Spinal cord (tissue), 10 donors: ENCODE measurements at places on chromosomes 1 and 21. TPM values are rescaled to one million over a fixed set of nuclear protein-coding genes. Genes with fewer than 3 reads are reported as not detected.

DNA sequence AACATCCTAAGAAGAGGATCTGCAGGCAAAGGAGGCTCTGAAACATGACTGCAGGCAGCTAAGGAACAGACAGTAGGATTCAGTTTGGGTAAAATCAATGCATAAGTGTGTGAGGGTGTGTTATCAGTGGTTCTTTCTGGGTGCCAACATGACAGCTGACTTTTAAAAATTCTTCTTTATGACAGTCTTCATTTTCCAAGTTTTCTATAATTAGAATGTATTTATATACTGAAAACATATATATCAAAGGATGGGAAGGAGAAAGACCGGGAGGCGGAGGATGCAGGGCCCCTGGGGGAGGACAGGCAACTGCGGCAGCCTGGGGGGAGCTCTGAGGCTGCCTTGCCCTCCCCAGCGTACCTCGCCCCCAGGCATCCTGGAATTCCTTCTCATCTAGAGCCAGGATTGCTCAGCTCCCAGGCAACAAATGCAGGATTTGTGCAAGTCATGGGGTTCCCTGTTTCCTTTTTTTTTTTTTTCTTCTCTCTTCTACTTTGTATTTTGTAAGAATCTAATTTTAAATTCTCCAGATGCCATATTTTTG is 104.8 kb downstream of the CSMD2 start:
- no peak overlapping the region for H3K4me3 ChIP-seq
- peaks cover 39% of the 10 kb centered on the region for H3K4me1 ChIP-seq
- H3K36me3 ChIP-seq = peaks cover 3% of the 10 kb centered on the region
- no peak overlapping the region for H3K27ac ChIP-seq

DNA sequence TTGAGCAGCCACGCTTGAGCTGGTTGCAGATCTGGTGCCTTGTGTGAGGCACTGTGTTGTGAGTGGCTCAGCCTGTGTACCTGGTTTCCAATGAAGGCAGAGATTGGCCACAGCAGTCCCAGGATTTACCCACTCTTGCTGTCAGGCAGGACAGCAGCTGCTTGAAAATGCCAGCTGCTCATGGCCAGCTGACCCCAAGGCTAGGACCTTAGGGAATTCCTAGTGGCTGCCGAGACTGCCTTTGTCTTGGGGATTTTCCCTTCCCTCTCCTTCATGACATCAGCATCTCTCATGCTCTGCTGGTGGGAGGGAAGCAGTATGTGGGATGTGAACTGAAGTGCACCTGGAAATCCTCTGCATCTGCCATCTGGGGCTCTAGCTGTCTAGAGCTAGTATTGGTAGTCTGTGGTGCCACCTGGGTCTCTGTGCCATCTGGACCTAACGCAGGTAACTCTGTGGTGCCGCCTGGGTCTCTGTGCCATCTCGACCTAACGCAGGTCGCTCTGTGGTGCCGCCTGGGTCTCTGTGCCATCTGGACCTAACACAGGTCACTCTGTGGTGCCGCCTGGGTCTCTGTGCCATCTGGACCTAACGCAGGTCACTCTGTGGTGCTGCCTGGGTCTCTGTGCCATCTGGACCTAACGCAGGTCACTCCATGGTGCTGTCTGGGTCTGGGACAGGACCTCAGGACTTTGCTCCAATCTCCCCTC is 3.8 kb upstream of the LRRC47 start:
- H3K4me1 ChIP-seq = peaks cover 16% of the 10 kb centered on the region
- no peaks in the 10 kb centered on the region for H3K27me3 ChIP-seq
- no peak overlapping the region for H3K4me3 ChIP-seq
- no peaks in the 10 kb centered on the region for H3K36me3 ChIP-seq
- no peak for DNase-seq

- H3K4me1 ChIP-seq = no peaks in the 10 kb centered on the region
- DNase-seq = no peak
- no peaks in the 10 kb centered on the region for H3K36me3 ChIP-seq
- H3K27me3 ChIP-seq = no peaks in the 10 kb centered on the region
Measured at GRCh38 chr1:221630236-221630635, 111.7 kb downstream of the DUSP10 start.

GRCh38 chr21:42959728-42960127 is 14.6 kb upstream of the PKNOX1 start:
- no peaks in the 10 kb centered on the region for H3K36me3 ChIP-seq
- DNase-seq = no peak
- no peaks in the 10 kb centered on the region for H3K4me1 ChIP-seq

GRCh38 chr1:75765697-75766355 is 20.2 kb upstream of the RABGGTB start:
- no peak overlapping the region for H3K27ac ChIP-seq
- H3K27me3 ChIP-seq = no peaks in the 10 kb centered on the region
- no peaks in the 10 kb centered on the region for H3K36me3 ChIP-seq
- H3K4me1 ChIP-seq = no peaks in the 10 kb centered on the region

The CFH gene
- 183 TPM for total RNA-seq

The RHD gene
- total RNA-seq = 3.0 TPM

The LCA5L gene
- total RNA-seq = 2.1 TPM

The XPR1 gene
- 110 TPM for total RNA-seq

The NPHS2 gene
- not detected for total RNA-seq
